PC-3 (cell line): ENCODE measurements at places on chromosomes 12 and 14. TPM values are rescaled to one million over a fixed set of nuclear protein-coding genes. Genes with fewer than 3 reads are reported as not detected.

DNA sequence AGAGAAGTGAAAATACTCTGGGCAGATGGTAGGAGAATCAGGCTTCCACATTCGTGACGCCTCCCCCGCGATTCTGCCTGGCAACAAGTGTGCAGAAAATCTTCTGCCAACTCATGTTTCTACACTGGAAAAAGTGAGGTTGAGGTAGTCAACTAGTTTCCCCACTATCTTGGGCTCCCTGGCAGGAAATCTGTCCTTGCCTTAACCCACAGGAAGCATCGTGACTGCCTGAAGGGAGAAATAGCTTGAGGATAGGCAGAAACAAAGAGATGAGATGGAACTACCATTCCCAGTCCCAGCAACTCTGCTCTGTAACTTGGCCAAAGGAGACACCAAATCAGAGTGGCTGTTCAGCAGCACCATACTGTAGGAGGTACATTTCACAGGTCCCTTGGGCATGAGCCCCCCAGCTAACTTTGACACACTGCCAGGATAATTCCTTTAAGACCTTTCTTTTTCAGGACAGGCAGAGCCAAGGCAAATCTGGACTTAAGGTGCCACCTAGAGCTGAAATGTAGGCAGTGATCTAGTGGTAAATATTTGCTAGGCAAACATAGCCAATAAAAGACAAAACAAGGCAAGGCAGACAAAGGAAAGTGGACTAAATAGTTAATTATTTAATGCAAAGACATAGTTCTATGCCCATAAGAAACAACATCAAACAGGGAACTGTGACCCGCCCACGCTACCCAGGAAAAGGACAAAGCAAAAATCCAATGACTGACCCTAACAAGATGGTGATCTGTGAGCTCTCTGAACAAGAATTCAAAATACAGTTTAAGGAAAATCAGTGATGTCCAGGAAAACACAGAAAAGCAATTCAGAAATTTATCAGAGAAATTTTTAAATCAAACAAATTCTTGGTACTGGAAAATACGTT, 205.1 kb downstream of the PTPRO start:
- DNase-seq = peak; percentile 53

- no peak for DNase-seq
Measured at GRCh38 chr14:23365732-23366425, 907 bp upstream of the EFS start.

DNA sequence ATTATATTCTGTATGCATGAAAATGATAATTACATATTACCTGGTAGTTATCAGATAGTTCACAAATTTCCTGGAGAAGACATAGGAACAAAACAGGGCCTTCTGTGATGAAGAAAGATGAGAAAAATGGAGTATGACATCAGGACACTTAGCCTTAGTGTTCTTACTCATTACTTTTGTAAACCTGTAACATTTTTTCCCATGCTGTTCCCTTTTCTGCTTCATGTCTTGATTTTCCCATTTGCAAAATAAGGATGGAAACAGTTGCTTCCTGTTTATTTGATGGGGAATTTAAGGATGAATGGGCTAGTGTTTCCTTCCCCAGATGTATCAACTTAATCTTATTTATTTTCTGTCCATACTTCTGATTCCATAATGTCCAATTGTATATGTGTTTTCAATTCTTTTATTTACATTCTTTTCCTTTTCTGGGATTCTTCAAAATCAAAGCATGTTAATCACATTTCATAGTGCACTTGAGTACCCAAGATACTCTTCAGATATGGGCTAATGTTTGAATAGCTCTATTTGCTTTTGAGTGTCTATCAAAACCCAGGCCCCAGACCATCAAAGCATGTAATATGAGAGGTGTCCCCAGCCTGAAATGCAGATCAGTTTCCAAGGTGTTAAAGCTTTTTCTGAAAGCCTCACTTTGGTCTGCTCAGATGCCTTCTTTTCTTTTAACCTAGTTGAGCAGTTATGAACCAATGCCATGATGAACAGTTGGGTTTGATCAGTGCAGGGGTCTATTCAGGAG, 260.5 kb downstream of the RAD51B start:
- DNase-seq = no peak

DNA sequence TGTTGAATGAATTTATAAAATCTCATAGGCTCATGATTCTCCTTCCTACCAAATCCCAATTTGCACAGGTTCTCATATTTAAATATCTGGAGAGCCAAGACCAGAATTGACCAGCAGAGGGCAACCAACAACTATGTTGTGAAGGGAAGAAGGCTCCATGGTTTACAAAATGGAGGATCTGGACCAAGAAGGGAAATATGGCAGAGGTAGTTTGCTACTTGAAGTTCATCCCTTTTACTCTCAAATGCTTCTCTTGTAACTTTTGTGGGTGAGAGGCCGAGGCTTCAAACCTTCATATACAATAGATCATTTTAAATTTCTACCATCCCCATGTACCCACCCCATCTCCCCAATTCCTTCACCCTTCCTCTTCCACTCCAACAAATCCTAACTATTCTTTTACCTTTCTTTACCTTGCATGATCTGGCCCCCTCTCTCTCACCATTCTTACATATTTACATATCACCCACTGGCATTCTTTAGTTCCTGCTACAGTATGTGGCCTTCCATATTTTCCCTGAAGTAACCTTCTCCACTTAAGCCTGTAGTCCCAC, 3.8 kb upstream of the SMARCC2 start:
- DNase-seq = peak; percentile 96

GRCh38 chr12:34203866-34204620, 181.7 kb downstream of the ALG10 start:
- no peak for DNase-seq

GRCh38 chr12:53543539-53543938, 36.3 kb upstream of the NPFF start:
- peak; percentile 69 for DNase-seq

DNA sequence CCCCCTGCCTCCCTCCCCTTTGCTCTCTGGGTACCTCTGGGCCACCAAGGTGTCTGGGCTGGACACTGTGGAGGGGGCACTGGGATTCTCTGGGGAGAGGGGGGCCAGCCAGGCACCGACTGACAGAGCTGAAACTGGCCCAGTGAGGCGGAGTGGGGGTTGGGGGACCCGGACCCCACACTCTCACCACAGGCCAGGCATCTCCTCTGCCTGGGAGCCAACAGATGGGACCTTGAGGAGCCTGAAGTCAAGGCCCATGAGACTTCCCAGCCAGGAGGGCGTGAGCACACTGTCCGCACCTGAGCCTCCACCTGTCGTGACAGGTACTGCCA, 39.8 kb upstream of the PPP1R13B start:
- no peak for DNase-seq

- DNase-seq = no peak
Measured at GRCh38 chr12:92539976-92540781, 162.6 kb upstream of the PLEKHG7 start.

Gene CLEC4D
- total RNA-seq = not detected in 2 replicates

Gene LUM
- total RNA-seq = 0.15 TPM in 1 of 2 replicates, not detected in the other
